Activated naive CD8-positive, alpha-beta T cell treated with anti-CD3 and anti-CD28 coated beads, Interleukin-2, amount 50 U/mL, for 24 hours (primary cell): ENCODE measurements at places on chromosomes 12 and 14.

GRCh38 chr14:105495101-105495989 lies 4.3 kb downstream of the TEDC1 start:
- H3K27me3 ChIP-seq: no peaks in the 10 kb centered on the region
- no peak for DNase-seq
- no peak overlapping the region for H3K27ac ChIP-seq
- peaks cover 10% of the 10 kb centered on the region for H3K4me1 ChIP-seq

GRCh38 chr12:69321351-69321750 lies 26.8 kb upstream of the LYZ start:
- no peaks in the 10 kb centered on the region for H3K27me3 ChIP-seq
- H3K4me3 ChIP-seq: no peak overlapping the region
- DNase-seq: no peak
- no peaks in the 10 kb centered on the region for H3K36me3 ChIP-seq

GRCh38 chr12:119949145-119949544 lies 39.9 kb upstream of the BICDL1 start:
- no peak overlapping the region for H3K27ac ChIP-seq
- H3K4me3 ChIP-seq: no peak overlapping the region
- H3K27me3 ChIP-seq: no peaks in the 10 kb centered on the region
- H3K36me3 ChIP-seq: no peaks in the 10 kb centered on the region

GRCh38 chr14:71662291-71662790 lies 269.9 kb upstream of the RGS6 start:
- DNase-seq: no peak
- peaks cover 24% of the 10 kb centered on the region for H3K4me1 ChIP-seq
- H3K36me3 ChIP-seq: peaks cover 42% of the 10 kb centered on the region
- no peak overlapping the region for H3K27ac ChIP-seq

DNA sequence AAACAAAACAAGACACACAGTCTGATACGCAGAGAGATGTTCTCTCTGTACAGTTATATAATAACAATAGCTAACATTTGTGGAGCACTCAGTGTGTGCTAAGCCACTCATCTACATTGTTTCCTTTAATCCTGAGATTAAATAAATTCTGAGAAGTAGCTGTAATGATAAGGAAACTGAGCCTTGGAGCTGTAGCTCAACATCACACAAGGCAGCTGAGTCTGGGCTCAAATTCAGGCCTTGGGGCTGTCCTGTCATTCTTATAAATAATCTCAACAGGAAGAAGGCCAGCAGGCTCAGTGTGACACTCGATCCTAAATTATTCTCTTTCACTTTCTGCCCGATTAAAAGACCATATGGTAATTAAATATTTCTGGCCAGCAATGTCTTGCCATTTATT lies 24.5 kb downstream of the CDKN1B start:
- peaks cover 11% of the 10 kb centered on the region for H3K4me1 ChIP-seq
- no peaks in the 10 kb centered on the region for H3K36me3 ChIP-seq
- no peak overlapping the region for H3K27ac ChIP-seq
- no peak for DNase-seq
- H3K4me3 ChIP-seq: no peak overlapping the region
- no peaks in the 10 kb centered on the region for H3K27me3 ChIP-seq

- H3K27me3 ChIP-seq: no peaks in the 10 kb centered on the region
- peak overlapping the region; percentile 74 for H3K27ac ChIP-seq
- H3K4me1 ChIP-seq: peaks cover 31% of the 10 kb centered on the region
- peak overlapping the region; percentile 37 for H3K4me3 ChIP-seq
These were observed 158.6 kb upstream of the PARP11 start for GRCh38 chr12:4031703-4032291.

GRCh38 chr14:97578982-97579548 lies 781.9 kb downstream of the VRK1 start:
- no peak overlapping the region for H3K4me3 ChIP-seq
- H3K27me3 ChIP-seq: no peaks in the 10 kb centered on the region
- no peak for DNase-seq
- no peak overlapping the region for H3K27ac ChIP-seq
- no peaks in the 10 kb centered on the region for H3K4me1 ChIP-seq

DNA sequence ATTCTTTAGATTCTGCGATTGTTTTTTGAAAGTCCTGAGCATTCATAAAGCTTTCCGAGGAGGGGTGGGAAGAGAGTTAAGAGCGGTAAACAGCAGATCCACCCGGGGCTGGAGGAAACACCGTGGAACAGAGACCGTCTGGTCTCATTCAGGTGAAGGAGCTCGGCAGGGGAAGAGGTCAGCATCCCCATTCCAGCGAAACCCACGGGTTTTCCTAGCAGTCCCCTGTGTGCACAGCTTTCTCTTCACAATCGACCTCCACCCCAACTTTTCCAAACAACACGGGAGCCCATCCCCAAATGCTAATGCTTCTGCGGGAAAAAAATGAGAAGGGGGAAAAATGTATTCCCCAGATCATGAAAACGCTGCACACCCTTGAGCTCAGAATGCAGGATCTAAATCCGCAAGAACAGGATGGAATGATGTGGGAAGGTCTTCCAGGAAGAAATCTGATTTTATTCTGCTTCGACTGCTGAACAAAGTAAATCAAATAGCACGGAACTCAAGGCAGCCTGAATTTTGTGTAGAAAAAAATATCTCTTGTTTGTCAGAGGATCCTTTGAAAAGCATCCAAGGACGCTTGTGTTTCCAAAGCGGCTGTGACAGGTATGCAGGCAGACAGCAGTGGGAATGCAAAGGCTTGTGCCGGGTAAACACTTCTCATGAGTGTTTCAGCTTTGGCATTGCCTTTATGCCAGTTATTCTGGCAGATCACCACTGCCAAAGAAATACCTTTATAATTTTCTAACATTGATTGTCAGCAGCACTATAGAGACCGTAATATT lies 128.8 kb downstream of the NDUFA12 start:
- no peaks in the 10 kb centered on the region for H3K36me3 ChIP-seq
- peaks cover 11% of the 10 kb centered on the region for H3K4me1 ChIP-seq
- no peak overlapping the region for H3K27ac ChIP-seq
- DNase-seq: no peak

DNA sequence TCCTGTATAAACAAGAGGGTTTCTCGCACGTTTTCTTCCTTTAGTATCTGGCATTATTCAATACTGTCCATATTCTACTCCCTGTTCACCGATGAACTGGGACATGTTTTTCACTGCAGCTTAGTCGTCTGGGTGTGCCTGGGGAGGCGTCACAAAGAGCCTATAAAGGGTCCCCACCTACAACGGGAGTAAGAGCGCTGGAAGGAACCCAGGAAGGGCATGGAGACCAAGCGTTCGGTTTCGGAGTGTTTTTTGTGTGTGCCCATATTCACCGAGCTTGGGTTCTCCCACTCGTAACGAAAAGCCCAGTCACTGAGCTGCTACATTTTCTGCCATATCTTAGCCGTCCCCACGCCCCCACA lies 592 bp upstream of the USP15 start:
- peak overlapping the region; percentile 100 for H3K4me3 ChIP-seq
- no peak for DNase-seq
- no peaks in the 10 kb centered on the region for H3K27me3 ChIP-seq
- H3K4me1 ChIP-seq: peaks cover 62% of the 10 kb centered on the region
- peak overlapping the region; percentile 98 for H3K27ac ChIP-seq

DNA sequence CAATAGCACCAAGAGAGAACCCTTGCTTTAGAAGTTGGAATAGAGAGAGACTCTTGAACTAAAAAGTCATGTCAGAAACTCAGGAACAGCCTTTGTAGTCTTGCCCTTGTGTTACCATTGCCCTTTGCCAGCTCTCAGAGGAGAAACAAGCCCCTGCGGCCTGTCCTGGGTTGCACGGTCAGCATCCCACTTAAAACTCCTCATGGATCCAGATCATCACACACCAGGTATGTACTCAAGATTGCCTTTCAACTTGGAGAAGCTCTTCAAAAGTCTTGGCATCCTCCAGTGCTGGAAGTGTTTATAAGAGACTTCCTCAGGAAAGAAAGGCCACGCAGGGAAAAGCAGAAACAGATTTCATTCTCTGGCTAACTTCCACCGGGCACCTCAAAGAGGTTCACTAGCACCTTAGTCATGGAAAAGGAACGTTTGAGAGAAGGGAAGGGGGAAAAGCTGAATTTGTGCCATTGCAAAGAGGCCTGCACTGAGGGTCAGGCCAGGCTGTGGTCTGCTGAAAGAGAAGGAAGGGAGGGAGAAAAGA lies 594.2 kb downstream of the MED13L start:
- H3K27ac ChIP-seq: no peak overlapping the region
- H3K36me3 ChIP-seq: no peaks in the 10 kb centered on the region
- peaks cover 3% of the 10 kb centered on the region for H3K27me3 ChIP-seq
